ENCODE measurements at places on chromosomes 3 and 15.

- DNase-seq = no peak
These were observed 523.9 kb upstream of the AGTR1 start for GRCh38 chr3:148173851-148174250.

DNA sequence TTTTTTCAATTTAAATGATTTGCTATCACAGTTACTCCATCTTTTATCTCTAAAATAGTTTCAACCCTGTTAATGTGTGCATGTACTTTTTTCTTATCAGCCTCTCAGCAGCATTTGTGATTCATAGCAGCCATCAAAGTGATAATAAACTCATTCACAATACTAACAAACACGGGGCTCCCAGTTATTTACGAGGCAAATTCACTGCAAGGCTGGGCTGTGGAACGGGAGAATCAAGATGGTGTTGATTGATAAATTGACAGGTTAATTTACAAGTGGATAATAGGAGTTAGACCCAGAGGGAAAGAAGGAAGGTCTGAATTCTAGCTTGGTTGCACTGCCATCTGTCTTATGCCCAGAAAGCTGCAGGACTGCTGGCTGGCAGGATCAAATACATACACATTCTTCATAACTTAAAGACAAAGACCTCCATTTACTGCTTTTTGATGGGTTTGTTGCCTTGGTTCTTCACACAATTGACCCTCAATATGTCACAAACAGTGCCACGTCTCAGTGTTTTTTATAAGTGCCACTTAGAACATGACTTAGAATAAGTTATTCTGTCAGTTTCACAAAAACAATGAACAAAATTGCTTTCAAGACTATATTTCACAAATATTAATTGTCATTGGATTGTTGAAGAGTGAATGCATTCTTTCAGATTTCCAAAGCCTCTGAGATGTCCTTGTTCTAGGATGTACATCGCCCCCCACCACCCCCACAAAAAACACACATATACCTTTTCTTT lies 562.8 kb downstream of the NR2F2 start:
- DNase-seq = no peak

DNA sequence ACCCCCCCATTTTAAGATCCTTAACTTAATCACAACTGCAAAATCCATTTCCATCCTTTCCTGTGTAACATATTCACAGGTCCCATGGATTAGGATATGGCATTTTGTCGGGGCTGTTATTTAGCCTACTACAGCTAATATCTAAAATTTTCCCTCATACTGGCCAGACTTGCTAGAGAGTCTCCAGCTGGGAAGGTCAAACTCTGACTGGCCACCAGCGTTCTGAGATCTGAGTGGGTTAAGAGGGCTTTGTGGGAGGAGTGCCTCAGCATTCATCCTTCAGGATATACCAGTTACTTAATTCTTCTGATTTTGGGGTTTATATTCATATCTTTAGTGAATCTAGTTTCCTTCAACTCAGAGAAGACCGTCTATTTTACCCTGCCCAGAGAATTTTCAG lies 17.7 kb downstream of the TM4SF18 start:
- DNase-seq = no peak

DNA sequence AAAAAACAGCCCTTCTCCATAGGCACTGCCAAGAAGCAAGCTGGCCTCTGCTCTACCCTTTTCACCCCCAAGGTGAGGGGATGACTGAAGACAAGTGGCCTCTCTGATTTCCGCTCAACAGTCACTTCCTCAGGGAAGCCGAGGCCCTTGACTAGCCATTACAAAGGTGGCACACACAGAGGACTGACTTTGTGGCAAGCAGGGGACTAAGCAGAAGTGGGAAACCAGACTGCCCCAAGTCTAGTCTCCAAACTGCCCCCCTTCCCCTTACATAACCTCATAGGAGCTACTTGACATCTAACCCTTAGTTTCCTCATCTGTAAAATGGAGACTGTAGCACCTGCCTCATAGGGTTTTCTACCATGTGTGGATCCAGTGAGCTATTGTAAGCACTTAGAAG lies 118.9 kb downstream of the FOXP1 start:
- no peak for DNase-seq

DNA sequence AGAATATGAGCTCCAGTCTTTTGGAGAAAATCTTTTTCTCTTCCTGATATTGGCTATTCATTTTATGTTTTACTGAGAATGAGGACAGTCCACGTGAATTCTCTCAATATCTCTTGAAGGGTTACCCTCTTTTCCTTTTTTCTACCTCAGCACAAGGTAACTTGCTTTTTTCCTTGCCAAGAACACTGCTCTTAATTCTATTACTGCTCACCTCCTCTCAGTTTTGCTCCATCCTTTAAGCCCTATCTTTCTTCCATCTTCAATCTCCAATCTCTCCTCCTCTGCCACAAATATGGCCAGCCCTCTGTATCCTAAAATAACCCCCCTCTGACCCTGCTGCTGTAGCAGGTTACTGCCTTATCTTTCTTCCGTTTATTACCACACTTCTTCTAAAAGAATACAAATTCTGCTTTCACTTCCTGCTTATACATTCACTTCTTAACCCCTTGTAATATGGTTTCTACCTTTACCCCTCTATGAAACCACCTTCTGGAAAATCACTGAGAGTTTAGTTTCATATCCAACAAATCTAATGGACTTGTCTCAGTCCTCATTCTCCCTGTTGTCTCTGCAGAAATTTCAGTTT lies 89.0 kb downstream of the NFKBIZ start:
- DNase-seq = no peak

DNA sequence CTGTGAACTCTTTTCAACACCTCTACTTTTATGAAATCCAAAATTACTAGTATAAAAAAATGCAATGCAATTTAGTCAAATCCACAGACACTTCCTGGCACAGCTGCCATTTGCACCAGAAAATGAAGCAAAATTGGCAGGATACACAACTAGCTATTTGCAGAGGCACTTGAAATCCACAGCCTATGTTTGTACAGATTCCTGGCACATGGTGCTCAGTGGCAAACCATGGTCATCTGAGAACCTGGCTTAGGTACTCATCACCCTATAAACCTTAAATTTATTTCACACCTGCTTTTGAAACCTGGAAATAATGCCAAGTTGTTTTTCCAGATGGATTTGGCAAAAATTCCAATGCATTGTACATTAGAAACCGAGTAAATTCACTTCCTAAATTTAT lies 20.2 kb upstream of the PPM1L start:
- no peak for DNase-seq

Measured in activated T-cell treated with anti-CD3 and anti-CD28 coated beads, Interleukin-2, amount 50 U/mL, for 24 hours (primary cell).